ENCODE measurements at places on chromosomes 1 and 21.

DNA sequence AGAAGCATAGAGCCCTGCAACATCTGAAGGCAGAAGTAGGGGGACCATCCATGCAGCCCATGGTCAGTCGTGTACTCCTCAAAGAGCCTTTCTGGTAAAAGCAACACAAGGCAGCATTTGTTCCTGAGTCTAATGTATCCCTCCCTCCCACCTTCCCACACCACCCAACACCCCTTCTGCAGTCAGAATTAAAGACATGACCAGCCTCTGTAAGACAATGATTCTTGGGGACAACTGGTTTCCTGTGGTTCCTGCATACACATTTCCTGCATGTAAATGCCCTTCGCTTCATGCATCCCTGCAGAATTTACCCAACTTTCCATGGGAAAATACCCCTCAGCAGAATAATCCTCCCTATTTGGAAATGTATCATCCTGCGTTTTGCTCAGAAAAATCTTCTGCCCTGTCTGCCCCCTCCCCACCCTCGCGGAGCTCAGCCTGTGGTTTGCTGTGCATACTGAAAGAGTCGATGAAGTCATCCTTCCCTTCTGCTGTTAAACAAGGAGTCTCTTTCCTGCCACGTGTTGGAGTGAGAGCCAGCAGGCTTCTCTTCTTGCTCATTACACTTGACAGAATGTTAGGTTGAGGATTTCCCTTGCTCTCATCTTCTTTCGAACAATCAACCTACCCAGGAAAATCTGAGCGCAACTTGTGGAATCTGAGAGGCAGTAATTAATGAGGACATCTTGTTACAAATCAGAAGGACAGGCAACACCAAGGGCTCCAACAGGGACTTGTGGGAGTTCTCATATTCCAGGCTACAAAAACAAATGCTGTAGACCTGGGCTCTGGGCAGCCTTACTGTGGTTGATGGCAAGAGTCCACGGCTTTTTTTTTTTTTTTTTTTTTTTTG is 4.7 kb downstream of the TNN start:
- DNase-seq: peak; percentile 94

- no peak for DNase-seq
Observed at GRCh38 chr1:233679591-233680373, 65.9 kb downstream of the KCNK1 start.

DNA sequence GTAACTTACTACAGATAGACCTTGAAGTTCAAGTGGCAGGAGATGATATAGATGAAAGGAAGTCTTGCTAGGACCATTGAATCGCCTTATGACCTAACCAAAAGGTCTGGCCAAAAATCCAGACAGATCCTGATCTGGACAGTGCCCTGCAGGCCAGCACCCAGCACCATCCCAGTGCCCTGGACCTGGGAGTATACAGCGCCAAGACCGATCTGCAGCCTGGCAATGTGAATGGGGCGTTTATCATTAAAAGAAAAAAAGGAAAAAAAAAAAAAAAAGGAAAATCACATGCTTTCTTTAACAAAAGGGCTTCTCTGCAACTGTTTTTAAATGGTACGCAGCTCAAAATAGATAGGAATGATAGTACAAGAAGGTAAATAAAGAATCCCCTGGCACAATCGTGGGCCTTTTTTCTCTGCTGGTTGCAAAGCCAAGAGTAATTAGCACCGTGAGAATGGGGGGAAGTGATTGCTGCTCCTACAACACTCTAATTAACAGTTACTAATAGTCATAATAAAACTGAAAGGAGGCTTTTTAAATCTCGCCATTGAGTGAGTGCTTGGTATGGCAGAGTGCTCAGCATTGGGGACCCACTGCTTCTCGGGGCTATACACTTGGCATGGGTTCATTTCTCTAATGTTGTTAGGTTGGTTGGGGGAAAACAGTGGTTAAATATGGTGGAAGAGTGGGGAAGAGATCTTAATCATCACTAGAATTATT is 146.7 kb downstream of the KAZN start:
- DNase-seq: no peak

DNA sequence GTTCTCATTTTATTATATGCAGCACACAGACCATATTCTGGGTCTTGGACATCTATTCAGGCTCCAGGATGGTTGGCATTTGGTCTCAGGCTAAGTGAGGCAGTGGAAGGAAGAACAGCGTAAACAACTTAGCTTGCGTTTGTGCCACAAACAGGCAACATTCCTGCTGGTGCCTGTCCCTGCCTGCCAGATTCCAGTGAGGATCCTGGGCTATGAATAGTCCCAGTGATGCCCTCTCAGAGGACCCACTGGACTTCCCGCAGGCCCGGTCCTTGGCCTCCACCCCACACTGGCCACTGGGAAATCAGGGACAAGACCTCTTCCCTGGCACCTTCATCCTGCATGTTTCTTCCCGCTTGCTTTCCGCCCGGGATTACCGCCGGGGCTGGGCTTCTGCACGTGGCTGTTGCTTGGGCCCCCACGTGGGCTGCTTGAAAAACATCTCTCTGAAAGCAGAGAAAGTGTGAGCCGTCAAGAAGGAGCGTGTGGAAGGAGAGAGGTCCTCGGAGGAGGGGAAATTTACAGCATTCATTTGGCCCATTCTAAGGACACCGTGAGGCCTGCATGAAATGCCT is 145.1 kb upstream of the WNT4 start:
- no peak for DNase-seq

- DNase-seq: peak; percentile 55
Observed at GRCh38 chr1:58769809-58770320, 14.0 kb downstream of the JUN start.

- DNase-seq: peak; percentile 92
Observed at GRCh38 chr1:81670286-81670685, 130.4 kb upstream of the ADGRL2 start.
